ENCODE measurements at places on chromosomes 12 and 14. TPM values are rescaled to one million over a fixed set of nuclear protein-coding genes. Genes with fewer than 3 reads are reported as not detected.

HCAR1 gene
- 2.0 TPM for polyA plus RNA-seq

CNTN1 gene
- 29.4 TPM for polyA plus RNA-seq

ZNF84 gene
- polyA plus RNA-seq, result 60.1 TPM

ACACB gene
- polyA plus RNA-seq, result 14.4 TPM

KRT85 gene
- polyA plus RNA-seq, result not detected

PTGDR gene
- 0.92 TPM for polyA plus RNA-seq

SDR9C7 gene
- polyA plus RNA-seq, result 0.10 TPM

KIAA0586 gene
- polyA plus RNA-seq, result 22.2 TPM

All from left renal cortex interstitium (tissue), 4 donors.